Activated CD8-positive, alpha-beta T cell treated with anti-CD3 and anti-CD28 coated beads for 36 hours (primary cell): ENCODE measurements at places on chromosomes 3 and 15.

- DNase-seq: no peak
Observed at GRCh38 chr3:116020989-116021388, 397.7 kb downstream of the GAP43 start.

GRCh38 chr15:62472616-62473299 is 307.7 kb upstream of the C2CD4B start:
- DNase-seq: no peak

DNA sequence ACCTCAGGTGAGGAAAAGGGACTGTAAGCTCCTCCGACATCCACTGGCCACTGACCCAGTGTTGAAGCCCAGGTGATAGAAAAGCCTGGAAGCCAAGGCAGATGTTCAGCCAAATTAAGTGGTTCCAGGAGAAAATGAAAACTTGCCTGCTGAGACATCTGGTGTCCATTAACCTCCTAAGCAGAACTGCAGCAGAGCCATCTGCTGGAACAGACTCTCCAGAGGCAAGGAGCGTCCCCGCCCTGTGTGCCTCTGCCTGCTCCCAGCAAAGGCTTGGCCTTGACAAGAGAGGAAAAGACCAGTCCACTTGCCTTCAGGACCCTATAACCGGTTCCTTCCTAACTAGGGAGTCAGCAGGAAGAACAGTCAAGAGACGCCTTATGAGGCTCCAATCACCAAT is 48.2 kb downstream of the SRGAP3 start:
- no peak for DNase-seq

- DNase-seq: no peak
Observed at GRCh38 chr3:182244222-182244971, 532.7 kb downstream of the SOX2 start.

GRCh38 chr15:32864051-32864450 is 146.2 kb downstream of the GREM1 start:
- no peak for DNase-seq

DNA sequence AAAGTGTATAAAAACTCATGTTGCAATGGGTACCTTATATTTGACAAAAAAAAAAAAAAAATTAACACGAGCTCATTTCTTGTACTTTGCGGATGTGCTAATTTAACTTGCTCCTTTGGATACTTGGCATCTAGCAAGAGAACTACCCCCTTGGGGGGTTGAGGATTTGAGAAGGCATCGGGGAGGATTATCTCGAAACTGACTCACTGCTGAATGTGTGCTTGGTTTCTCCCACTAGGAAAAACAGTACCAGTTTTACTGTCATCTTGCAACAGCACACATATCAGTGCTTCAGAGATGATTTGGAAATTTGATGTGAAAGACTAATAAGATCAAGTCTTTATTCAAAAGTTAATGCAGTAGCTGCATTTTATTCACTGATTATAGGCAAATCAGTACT is 891 bp downstream of the EXOG start:
- DNase-seq: no peak

DNA sequence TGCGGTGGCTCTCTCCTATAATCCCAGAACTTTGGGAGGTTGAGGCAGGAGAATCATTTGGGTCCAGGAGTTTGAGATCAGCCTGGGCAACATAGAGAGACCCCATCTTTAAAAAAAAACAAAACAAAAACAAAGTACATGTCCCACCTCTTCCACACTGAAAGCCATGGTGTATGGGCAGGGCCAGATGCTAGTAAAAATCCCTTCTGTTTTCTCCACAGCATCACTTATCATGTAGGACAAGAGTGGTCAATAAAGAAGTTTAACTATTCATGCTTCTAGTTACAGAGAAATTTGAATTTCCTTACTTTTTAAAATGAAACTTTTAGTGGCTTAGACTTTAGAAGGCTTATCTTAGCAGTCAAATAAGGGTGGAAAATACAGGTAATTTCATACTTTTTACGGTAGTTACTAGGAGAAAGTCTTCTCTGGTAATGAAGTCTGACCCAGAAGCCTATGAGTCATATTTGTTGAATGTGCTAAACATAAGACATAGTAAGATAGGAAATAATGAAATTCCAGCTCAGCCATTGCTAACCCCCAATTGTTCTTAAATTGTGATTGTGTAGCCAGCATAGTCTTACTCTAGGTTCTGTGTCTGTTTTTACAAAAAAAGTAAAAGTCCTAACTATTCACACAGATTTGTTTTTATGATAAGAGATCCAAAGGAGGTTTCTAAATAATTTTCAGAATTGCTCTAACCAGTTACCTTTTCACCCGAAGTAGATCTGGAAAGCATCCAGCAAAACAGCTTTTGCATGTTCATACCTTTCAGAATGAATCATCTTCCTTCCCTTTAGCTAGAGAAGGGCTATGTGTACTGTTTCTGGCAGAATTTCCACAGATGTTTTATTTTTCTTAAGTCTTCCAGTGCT is 16.4 kb upstream of the ZNF609 start:
- DNase-seq: peak; percentile 14

DNA sequence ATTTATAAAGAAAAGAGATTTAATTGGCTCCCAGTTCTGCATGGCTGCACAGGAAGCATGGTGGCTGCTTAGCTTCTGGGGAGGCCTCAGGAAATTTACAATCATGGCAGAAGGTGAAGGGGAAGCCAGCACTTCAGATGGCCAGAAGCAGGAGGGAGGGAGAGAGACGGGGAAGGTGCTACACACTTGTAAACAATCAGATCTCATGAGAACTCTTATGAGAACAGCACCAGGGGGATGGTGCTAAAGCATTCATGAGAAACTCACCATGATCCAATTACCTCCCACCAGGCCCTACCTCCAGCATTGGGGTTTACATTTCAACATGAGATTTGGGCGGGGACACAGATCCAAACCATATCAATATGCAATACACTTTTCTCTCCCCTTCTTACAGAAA is 73.7 kb downstream of the ECT2 start:
- no peak for DNase-seq
